ENCODE measurements at places on chromosomes 5 and 9.

DNA sequence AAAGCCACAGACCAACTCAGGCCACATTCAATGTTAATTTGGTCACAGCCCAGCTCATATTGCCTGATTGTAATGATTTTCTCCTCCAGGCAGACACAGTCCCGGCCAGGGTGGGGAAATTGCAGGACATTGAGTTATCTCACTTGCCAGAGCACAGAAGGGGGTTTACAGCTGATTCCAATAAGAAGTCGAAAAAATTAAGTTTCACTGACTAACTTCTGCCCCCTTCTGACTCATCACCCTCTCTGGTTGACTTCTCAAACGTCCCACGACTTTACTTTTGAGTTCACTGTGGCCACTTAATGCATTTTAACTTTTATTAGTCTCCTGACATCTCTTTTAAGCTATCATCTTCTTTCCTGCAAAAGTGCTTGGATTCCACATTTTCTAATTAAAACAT, 321.4 kb upstream of the WWC1 start:
- no peak for DNase-seq

DNA sequence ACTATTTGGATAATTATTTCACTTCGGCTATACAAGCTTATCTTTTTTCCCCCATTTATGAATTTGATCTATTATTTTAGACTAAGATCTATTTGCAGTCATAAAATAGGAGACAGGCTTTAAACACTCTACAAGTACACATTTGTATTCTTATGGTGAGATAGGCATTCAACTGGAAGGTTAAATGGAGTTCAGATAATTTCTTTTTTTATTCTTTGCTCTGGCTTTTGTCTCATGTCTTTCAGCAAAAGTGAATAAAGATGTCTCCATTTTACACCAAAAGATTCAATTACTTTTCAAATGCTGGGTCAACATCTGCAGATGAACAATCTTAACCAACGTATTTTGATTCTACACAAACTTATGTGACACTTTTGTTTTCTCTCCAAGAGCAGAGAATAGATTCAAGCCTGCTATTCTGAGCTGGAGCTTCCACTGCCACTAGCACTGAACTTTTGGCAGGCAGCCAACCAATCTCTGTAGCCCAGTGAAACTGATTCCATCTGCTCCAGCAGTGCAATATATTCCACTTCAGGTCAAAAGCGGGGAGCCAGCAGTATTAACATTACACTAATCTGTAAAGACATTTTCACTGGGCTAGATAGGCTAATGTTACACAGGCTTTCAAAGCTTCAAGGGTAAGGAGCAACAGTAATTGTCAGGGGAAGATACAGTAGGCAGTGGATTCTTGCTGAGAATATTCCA, 452.0 kb upstream of the ZNF608 start:
- peak; percentile 80 for DNase-seq

GRCh38 chr5:2697446-2698200, 53.9 kb downstream of the IRX2 start:
- no peak for DNase-seq

GRCh38 chr5:38479315-38479904, 77.0 kb downstream of the LIFR start:
- DNase-seq, result peak; percentile 6

DNA sequence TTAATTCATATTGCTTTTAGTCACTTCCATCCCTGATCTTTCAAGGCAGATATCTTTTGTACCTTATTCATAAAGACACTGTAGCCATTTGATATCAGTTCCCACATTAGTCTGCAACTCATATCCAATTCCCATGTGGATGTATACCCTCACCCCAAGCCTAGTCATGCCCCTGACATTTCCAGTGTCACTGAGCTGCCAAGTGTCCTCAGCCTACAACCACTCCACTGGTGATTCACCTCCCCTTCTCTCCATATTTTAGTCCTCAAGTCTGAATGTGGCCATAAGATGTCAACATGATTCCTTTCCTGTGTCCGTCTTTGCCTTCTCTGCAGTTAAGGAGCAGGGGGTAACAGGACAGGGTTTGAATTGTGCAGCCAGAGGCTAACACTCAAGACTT, 346.9 kb downstream of the RAB3C start:
- no peak for DNase-seq

- no peak for DNase-seq
Observed at GRCh38 chr9:125646217-125646616, 60.8 kb downstream of the MAPKAP1 start.

GRCh38 chr5:138233280-138233679, 20.2 kb upstream of the CDC23 start:
- no peak for DNase-seq

- DNase-seq, result peak; percentile 85
Observed at GRCh38 chr5:24644761-24645160, at the start of gene CDH10. CDH10 (minus strand) TSS chr5:24644978; CDS start chr5:24593490, 51,488 bp downstream.

All from DMS53 (cell line).